Calu3 (cell line): ENCODE measurements at places on chromosomes 4 and X. TPM values are rescaled to one million over a fixed set of nuclear protein-coding genes. Genes with fewer than 3 reads are reported as not detected.

Gene CENPE
- total RNA-seq, result 17.9 and 23.5 TPM in 2 replicates

- no peak for DNase-seq
- no peak overlapping the region for H3K27ac ChIP-seq
- H3K36me3 ChIP-seq, result peaks cover 10% of the 10 kb centered on the region
- no peak overlapping the region for H3K4me3 ChIP-seq
- H3K27me3 ChIP-seq, result no peaks in the 10 kb centered on the region
Observed at GRCh38 chr4:103150677-103151076, 47.5 kb downstream of the CENPE start.

Gene HTN3
- total RNA-seq, result not detected in 2 replicates

DNA sequence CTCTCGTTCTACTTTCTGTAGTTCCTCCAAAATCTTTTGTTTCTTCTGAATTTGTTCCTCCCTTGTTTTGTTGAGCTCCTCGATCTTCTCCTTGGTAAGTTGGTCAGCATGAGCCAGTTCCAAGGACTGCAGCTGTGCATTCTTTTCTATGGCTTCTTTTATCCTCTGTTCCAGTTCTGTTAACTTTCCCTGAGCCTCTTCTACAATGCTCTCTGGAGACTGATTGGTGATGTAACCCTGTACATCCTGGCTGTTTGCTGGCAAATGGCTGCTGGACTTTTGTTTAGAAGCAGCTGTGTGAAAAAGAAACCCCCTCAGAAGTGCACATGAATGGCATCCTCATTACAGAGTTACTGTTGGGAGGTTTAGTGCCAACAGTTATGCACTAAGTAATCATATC, 70.5 kb upstream of the COX18 start:
- H3K27me3 ChIP-seq, result no peaks in the 10 kb centered on the region
- H3K27ac ChIP-seq, result no peak overlapping the region
- no peaks in the 10 kb centered on the region for H3K4me1 ChIP-seq

DNA sequence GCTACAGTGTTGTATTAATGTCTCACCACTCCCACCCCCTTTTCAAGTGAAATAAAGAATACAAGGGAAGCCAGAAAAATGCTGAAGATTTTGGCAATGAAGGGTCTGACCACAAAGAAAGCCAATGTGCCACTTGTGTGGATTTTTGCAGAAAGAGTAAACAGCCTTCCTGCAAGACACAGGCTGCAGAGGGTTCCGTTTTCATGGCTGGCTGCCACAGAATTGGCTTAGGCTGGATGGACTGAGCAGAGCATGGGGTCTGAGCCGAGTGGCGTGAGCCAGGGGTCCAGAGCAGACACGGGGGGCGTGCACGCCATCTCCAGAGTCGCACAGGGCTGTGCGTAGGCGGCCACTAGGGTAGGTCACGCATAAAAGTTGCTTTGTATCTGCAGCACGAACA, 69.2 kb downstream of the MTNR1A start:
- no peak overlapping the region for H3K4me3 ChIP-seq
- H3K36me3 ChIP-seq, result peaks cover 4% of the 10 kb centered on the region
- H3K27ac ChIP-seq, result no peak overlapping the region

GRCh38 chr4:121822796-121823504, 733 bp downstream of the CCNA2 start:
- H3K36me3 ChIP-seq, result peaks cover 36% of the 10 kb centered on the region
- peak; percentile 9 for DNase-seq
- H3K4me1 ChIP-seq, result peaks cover 10% of the 10 kb centered on the region
- H3K4me3 ChIP-seq, result peak overlapping the region; percentile 88

GRCh38 chr4:130542953-130543352, 1447.0 kb downstream of the C4orf33 start:
- H3K27ac ChIP-seq, result no peak overlapping the region
- no peaks in the 10 kb centered on the region for H3K36me3 ChIP-seq
- H3K4me1 ChIP-seq, result peaks cover 5% of the 10 kb centered on the region
- no peak for DNase-seq
- H3K27me3 ChIP-seq, result no peaks in the 10 kb centered on the region

DNA sequence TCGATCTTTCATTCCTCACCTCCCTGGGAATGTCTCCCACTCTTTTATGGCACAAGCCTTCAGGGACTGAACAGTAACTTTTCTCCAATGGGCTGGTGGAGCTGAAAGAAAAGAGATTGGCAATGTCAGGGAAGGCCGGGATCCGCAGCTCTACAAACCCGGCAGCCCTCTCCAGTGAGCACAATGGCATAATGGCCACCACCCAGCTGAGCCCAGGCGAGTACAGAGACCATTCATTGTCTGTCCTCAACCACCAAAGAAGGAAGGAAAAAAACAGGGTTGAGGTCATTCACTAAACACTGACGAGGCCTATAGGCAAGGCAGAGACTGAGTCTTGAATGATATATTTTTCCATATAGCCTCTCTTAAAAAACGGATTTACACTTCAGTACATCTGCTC, 3.6 kb downstream of the GEMIN8 start:
- no peak for DNase-seq
- no peak overlapping the region for H3K4me3 ChIP-seq
- peaks cover 36% of the 10 kb centered on the region for H3K4me1 ChIP-seq
- peak overlapping the region; percentile 91 for H3K27ac ChIP-seq
- no peaks in the 10 kb centered on the region for H3K27me3 ChIP-seq

- no peak overlapping the region for H3K4me3 ChIP-seq
- no peak for DNase-seq
- H3K4me1 ChIP-seq, result no peaks in the 10 kb centered on the region
- no peak overlapping the region for H3K27ac ChIP-seq
- no peaks in the 10 kb centered on the region for H3K27me3 ChIP-seq
Observed at GRCh38 chrX:139936259-139936658, 3.4 kb upstream of the ATP11C start.

Gene CXCR3
- not detected in 2 replicates for total RNA-seq

Gene CT45A6
- not detected in 2 replicates for total RNA-seq

Gene VEGFC
- total RNA-seq, result 1.2 and 1.5 TPM in 2 replicates

- peaks cover 6% of the 10 kb centered on the region for H3K4me1 ChIP-seq
- H3K27ac ChIP-seq, result no peak overlapping the region
- peak overlapping the region; percentile 40 for H3K4me3 ChIP-seq
Observed at GRCh38 chrX:25020391-25020904, 4.7 kb upstream of the ARX start.

DNA sequence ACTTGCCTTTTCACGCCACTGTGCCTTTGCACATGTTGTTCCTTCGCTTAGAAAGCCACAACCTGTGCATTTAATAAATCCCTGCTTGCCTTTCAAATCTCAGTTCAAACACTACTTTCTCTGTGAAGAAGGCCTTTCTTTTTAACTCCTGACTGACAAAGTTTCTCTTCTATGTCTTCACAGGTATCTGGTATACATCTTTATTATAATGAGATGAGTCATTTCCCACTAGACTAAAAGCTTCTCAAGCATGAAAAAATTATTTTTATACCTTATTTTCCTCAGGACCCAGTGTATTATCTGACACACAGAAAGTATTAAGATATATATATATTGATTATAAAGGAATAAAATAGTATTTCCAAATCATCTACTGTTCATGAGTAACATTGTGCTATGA, 189.9 kb downstream of the TBCK start:
- no peak overlapping the region for H3K27ac ChIP-seq
- no peaks in the 10 kb centered on the region for H3K36me3 ChIP-seq
- no peak overlapping the region for H3K4me3 ChIP-seq
- DNase-seq, result no peak
- H3K27me3 ChIP-seq, result no peaks in the 10 kb centered on the region

- DNase-seq, result no peak
- peaks cover 16% of the 10 kb centered on the region for H3K36me3 ChIP-seq
- H3K4me3 ChIP-seq, result peak overlapping the region; percentile 79
- H3K27me3 ChIP-seq, result no peaks in the 10 kb centered on the region
- peaks cover 13% of the 10 kb centered on the region for H3K4me1 ChIP-seq
- no peak overlapping the region for H3K27ac ChIP-seq
Observed at GRCh38 chrX:3712870-3713224, 602 bp downstream of the PRKX start.

GRCh38 chrX:151287954-151288353, 109.1 kb upstream of the VMA21 start:
- no peaks in the 10 kb centered on the region for H3K4me1 ChIP-seq
- H3K27me3 ChIP-seq, result no peaks in the 10 kb centered on the region
- H3K4me3 ChIP-seq, result peak overlapping the region; percentile 19
- DNase-seq, result no peak

Gene LAMP2
- 120 and 132 TPM in 2 replicates for total RNA-seq

Gene PRKG2
- 0.76 and 1.5 TPM in 2 replicates for total RNA-seq

DNA sequence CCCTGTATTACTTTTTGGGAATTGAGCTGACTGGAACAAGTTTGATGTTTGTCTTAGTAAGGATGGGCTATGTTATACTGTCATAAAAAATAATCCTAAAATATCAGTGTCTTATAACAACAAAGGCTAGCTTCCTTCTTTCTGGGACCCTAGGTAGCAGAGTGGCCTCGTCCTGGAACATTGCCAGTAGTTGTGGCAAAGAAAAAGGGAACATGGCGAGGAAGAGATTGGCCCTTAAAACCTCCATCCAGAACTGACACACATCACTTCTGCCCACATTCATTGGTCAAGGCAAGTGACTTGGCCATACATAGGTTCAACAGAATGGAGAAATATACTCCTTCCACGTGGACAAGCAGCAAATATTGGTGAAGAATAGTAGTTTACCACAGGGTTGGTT, 287.9 kb downstream of the PPP1R2C start:
- no peaks in the 10 kb centered on the region for H3K4me1 ChIP-seq
- no peak overlapping the region for H3K27ac ChIP-seq
- DNase-seq, result no peak

Gene RAI2
- total RNA-seq, result 0.33 and 0.98 TPM in 2 replicates

- peak overlapping the region; percentile 3 for H3K4me3 ChIP-seq
- peak; percentile 5 for DNase-seq
- no peaks in the 10 kb centered on the region for H3K27me3 ChIP-seq
- no peaks in the 10 kb centered on the region for H3K36me3 ChIP-seq
Observed at GRCh38 chrX:38982370-38982769, 181.1 kb downstream of the MID1IP1 start.

DNA sequence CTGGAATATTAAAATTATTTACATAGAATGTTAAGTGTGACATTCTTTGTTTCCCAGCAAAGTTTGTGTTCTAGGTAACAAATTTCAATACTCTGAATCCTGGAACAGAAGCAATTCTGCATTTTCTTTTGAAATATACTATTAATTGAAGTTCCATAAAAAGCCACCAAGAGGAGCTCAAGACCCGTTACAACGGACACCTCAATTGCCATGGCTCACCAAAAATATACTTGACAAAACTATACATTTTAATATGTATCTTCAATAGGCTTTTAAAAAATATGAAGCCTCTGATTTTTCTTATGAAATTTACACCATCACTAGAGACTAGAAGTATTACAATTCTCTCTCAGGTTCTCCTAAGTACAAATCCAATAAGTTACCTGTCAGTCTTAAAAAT, 111.4 kb downstream of the NYX start:
- H3K27ac ChIP-seq, result no peak overlapping the region
- peaks cover 4% of the 10 kb centered on the region for H3K36me3 ChIP-seq
- H3K4me3 ChIP-seq, result no peak overlapping the region
- DNase-seq, result no peak

Gene GYPE
- total RNA-seq, result not detected in 2 replicates

- no peak overlapping the region for H3K27ac ChIP-seq
- no peaks in the 10 kb centered on the region for H3K27me3 ChIP-seq
- H3K36me3 ChIP-seq, result peaks cover 3% of the 10 kb centered on the region
- H3K4me3 ChIP-seq, result no peak overlapping the region
- DNase-seq, result no peak
- peaks cover 45% of the 10 kb centered on the region for H3K4me1 ChIP-seq
Observed at GRCh38 chr4:68736813-68737212, 66.4 kb upstream of the UGT2B15 start.

- H3K4me3 ChIP-seq, result no peak overlapping the region
- H3K27ac ChIP-seq, result no peak overlapping the region
- no peak for DNase-seq
- no peaks in the 10 kb centered on the region for H3K36me3 ChIP-seq
- H3K27me3 ChIP-seq, result no peaks in the 10 kb centered on the region
- H3K4me1 ChIP-seq, result no peaks in the 10 kb centered on the region
Observed at GRCh38 chrX:79176028-79176427, 31.5 kb downstream of the GPR174 start.

DNA sequence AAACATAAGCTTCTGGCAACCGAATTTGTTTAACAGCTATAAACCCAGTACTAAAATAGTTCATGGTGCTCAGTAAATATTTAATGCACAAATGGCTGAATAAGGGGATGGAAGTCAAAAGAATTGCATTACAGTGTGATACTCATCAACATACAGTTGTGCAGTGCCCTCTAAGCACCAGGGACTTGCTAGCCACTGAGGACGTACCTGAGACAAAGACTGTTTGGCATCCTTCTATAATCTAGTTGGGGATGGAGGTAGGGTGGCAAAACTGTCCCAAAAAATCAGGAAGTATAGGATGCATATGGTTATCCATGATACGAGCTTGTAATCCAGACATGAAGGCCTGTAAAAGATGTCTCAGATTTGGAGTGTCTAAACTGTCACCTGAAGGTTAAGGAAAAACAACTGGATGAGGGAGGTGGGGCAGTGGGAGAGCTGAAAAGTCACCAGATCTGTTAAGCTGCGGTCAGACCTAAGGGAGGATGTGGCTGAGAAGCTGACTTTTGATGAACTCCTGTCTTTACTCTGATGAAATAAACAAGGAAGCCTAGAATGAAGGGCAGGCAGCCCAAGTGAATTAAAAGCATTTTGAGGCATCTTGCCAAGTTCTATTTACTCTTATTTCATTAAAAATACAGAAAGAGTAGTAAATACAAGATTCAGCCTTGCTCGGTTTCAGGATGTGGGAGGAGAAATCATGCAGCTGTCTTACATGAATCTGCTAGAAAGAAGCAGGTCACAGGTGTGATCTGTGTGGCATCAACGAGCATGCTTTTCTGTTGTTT, 12.0 kb upstream of the CD38 start:
- H3K4me1 ChIP-seq, result no peaks in the 10 kb centered on the region
- no peaks in the 10 kb centered on the region for H3K36me3 ChIP-seq
- no peaks in the 10 kb centered on the region for H3K27me3 ChIP-seq
- H3K27ac ChIP-seq, result no peak overlapping the region
- DNase-seq, result no peak

DNA sequence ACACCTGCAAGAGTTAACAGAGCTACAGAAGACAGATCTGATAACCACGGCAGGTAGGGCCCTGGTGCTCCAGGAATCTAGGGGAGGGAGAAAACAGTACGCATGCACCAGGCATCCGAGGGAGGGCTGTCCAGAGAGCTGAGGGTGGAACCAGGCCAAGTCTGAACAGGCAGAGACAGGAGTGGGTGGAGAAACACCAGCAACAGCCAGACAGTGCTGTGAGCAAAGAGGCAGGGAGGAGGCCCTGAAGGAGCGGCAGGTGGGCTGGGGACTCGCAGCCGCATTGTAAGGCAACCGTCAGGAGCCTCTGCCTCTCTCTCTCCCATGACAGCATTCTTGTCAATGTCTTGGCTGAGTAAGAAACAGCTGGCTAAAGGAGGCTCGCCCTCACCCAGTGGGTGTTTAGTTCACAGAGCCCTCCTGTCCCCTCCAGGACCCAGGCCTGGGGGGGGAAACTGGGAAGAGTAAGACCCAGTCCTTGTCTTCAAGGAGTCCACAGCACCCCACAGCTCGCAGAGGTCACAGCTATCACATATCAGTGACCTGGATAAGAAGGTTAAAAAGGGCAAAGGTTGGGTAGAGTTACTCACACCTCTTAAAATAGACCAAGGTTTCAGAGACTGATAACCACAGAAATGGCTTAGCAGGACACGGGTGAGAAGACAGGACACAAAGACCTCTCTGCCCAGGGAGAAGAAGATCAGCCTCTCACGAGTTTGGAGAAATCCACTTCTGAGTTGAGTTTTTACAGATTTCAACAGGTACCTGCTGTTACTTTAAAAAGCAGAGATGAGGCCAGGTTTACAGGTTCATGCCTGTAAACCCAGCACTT, 10.5 kb downstream of the ACSL1 start:
- peaks cover 6% of the 10 kb centered on the region for H3K36me3 ChIP-seq
- DNase-seq, result peak; percentile 70
- peaks cover 41% of the 10 kb centered on the region for H3K4me1 ChIP-seq
- no peaks in the 10 kb centered on the region for H3K27me3 ChIP-seq
- H3K4me3 ChIP-seq, result peak overlapping the region; percentile 69
